ENCODE measurements at places on chromosomes 4 and X. TPM values are rescaled to one million over a fixed set of nuclear protein-coding genes. Genes with fewer than 3 reads are reported as not detected.

Gene KDR
- under 0.01 TPM for total RNA-seq

Gene OTUD5
- total RNA-seq: 23.7 TPM

Gene NMU
- not detected for total RNA-seq

Gene PLP1
- 1.1 TPM for total RNA-seq

Gene PAGE1
- not detected for total RNA-seq

Gene TMEM156
- total RNA-seq: not detected

Gene JAKMIP1
- total RNA-seq: not detected

Gene TCEANC
- 2.9 TPM for total RNA-seq

Data from subcutaneous preadipocyte (primary cell).